HAP-1 (cell line): ENCODE measurements at places on chromosomes 7 and 10.

DNA sequence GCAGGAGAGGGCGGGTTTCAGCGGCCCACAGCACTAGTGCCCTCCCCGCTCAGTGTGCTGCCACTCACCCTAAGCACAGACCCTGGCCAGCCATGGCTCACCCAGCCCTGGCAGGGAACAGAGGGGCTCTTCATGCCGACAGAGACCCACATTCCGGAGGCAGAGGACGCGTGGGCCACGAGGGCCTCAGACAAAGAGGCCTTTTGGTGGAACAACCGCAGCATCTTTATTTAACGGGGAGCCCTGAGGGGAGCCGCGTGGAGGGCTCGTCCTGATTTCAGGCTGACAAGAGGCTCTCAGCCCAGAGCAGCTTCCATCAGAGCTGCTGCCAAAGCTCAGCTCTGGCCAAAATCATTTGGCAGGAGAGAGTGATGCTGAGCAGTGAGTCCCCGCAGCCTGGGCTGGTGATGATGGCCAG lies 127.8 kb downstream of the SH3PXD2A start:
- DNase-seq: no peak

GRCh38 chr10:91528080-91528479 lies 104.8 kb downstream of the PPP1R3C start:
- no peak for DNase-seq

GRCh38 chr10:49053053-49053997 lies 62.0 kb downstream of the VSTM4 start:
- DNase-seq: no peak

DNA sequence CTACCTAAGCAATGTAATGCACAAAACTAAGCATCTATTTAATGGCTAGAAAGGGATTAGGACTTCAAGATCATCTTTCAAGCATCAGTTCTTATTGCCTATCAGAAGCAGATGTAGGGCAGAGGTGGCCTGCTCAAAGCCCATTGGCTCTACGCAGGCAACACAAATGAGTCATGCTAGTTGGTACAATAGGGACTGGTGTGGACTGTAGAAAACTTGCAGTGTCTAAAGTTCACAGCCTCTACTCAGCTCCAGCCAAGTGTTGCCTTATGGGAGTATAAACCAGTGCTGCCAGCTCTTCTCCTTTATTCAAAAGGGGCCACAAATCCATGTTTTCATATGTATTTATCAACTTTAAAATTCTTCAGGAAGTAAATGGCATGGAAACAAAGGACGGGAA lies 31.7 kb downstream of the ASAH2 start:
- no peak for DNase-seq

DNA sequence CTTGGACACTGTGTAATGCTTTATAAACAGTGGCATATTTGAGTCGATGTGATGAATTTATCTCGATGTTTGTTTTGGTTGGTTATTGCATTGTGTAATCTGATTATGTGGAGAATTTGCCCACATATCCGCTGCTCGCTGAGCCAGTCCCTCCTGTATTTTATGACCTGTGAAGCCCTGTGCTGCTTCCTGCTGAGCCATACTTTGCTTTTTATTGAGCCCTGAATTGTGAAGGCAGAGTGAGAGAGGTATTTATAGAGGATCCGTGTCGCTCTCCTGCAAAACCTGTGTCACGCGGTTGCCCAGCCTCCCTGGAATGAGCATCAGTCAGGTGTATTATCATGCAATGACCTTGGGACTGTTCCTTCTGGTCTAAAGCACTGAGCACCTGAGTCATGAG lies 253.7 kb downstream of the ARHGAP21 start:
- DNase-seq: no peak

GRCh38 chr10:18479502-18479901 lies 171.9 kb downstream of the NSUN6 start:
- DNase-seq: no peak

- DNase-seq: no peak
Observed at GRCh38 chr7:22361320-22361719, 4.4 kb upstream of the RAPGEF5 start.

- no peak for DNase-seq
Observed at GRCh38 chr10:12340937-12341336, 8.4 kb upstream of the CAMK1D start.

GRCh38 chr10:95244152-95244551 lies 46.7 kb downstream of the PDLIM1 start:
- no peak for DNase-seq

DNA sequence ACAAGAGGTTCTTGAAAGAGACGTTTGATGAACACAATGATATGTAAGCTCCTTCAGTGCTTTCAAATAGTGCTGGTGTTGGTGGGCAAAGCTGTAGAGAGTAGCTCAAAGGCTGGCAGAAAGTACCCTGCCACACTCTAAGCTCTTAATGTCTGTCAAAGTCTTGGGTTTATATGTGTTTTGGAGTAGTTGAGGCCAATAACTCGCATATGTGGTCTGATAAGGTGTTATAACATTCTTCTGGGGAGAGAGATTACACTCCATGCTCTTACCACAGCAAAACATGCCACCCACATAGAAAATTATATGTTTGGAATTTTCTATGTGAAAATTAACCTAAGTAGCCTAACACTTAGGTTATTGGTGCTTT lies 30.8 kb upstream of the NME8 start:
- DNase-seq: no peak

GRCh38 chr10:27252267-27253000 lies 11.8 kb upstream of the ACBD5 start:
- no peak for DNase-seq

DNA sequence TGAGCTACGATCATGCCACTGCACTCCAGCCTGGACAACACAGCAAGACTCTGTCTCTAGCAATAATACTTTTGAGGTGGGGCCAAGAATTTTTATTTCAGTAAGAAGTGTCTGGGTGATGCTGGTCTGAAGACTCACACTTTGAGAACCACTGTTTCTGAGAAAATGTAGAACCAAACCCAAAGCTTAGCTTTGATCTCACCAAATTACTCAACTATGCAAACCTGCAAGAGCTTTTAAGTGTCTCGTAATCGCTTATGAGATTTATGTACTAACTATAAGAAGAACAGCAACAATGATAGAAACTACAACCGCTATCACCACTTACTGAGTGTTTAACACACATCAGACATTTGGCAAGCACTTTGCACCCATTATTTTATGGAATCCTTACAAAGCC lies 29.5 kb downstream of the APBB1IP start:
- DNase-seq: no peak

DNA sequence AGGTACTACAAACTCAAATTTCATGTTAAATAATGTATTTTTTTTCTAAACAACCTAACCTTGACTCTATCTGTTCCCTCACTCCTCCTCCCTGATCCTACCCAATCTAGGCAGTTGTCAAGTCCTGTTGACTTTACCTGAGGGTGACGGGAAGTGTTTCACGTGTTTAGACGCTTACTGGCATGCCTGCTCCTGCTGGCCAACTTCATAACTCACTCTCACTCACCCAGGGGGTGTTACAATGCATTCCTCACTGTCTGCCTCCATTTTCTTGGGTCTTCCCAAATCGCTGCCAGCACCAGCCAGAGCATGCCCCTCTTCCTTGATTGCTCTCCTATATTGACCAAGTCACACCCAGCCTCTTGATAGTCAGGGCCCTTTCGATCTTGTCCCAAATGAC lies 28.3 kb downstream of the CRCP start:
- no peak for DNase-seq

GRCh38 chr10:125419146-125419545 lies 258.8 kb upstream of the CTBP2 start:
- no peak for DNase-seq

DNA sequence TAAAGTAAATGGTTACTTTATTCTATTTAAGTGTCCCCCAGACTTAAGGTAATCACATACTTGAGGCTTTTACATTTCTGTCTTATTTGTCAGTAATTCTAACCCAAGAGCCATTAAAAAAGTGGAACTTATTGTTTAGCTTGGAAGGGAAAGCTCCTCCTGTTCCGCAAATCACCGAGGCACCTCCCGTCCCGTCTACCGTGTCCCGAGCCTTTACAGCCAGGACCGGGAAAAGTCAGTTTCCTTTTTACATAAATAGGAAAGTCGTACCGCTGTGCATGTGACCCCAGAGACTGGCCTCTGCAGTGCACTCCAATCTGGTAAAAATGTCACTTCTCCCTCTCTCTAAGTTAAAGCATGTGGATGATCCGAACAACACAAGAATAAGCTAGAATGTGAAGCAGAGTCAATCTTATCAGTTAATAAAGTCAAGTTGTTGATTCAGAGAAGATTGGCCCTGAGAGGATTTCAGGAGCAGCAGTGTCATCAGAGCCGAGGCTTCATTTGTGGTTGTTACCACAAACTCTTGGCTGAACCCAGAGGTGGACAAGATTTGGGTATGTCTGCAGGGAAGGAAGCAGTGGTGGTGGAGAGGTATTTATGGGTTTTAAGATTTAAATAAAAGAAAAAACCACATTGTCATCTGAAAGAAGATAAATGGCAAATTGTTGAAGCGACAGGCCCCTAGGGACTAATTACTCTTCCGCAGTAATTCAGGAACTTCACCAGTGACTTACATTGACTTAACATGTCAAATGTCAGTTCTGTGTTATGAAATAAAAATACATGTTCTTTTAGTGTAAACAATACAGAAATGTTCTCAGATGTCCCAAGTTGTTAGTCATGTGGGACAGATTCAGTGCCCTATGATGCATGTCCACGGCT lies 316.6 kb upstream of the ZNF32 start:
- no peak for DNase-seq

- DNase-seq: no peak
Observed at GRCh38 chr10:30935078-30935477, 96.6 kb downstream of the ZNF438 start.

- DNase-seq: no peak
Observed at GRCh38 chr7:98869597-98870120, at the start of gene TMEM130. Gene TMEM130, minus strand, starts transcription at chr7:98870014. Its CDS starts 153 bp downstream, at chr7:98869861.

- DNase-seq: no peak
Observed at GRCh38 chr7:139183878-139184338, 47.1 kb upstream of the UBN2 start.

- DNase-seq: no peak
Observed at GRCh38 chr10:11595395-11595692, 16.1 kb downstream of the USP6NL start.

- DNase-seq: no peak
Observed at GRCh38 chr7:118777308-118777707, 552.8 kb downstream of the ANKRD7 start.

GRCh38 chr10:73079779-73080541 lies 16.7 kb downstream of the P4HA1 start:
- DNase-seq: no peak

DNA sequence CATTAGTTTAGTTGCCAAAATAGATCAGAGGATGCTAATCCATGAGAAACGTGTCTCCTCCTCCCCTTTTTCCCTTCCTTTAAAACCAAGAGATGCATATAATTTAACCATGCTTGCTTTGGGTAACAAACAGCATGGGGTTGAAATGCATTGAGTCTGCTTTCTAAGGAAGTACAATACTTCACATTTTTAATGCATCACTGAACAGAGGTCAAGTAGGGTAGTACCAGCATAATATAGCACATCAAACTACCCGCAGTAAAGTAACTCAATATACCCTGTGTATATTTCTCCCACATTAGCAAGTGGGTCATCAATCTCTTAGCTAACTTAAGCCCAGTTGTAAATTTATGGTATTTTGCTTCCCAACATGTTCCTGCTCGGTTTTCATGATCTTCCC lies 239.3 kb upstream of the SEMA3C start:
- DNase-seq: no peak

DNA sequence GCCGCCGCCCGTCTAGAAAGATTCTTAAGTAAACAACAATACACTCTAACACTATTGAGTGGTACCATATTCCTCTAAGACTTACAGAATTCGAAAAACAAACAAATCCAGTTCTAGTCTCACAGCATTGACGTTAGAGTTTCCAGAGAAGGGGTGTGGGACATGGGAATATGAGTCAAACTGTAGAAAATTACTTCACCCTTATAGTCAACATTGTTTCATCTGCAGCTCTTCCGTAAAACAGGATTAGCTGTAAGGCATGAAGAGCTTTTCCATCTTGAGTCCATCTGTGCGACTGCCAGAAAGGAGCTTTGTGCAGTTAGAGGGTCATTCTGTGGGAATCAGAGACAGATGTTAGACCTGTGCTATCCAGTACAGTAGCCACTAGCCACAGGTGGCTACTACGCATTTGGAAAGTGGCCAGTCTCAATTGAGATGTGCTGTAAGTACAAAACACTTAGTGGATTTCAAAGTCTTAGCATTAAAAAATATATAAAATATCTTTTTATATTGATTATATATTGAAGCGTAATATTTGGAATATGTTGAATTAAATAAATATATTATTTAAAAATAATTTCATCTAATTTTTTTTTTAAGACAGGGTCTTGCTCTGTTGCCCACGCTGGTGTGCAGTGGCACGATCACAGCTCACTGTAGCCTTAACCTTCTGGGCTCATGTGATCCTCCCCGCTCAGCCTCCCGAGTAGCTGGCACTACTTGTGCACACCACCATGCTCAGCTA lies 79.8 kb upstream of the MPP7 start:
- DNase-seq: no peak

GRCh38 chr10:114767986-114768821 lies 53.4 kb upstream of the FHIP2A start:
- DNase-seq: peak; percentile 17
